Sigmoid colon (tissue), 7 donors: ENCODE measurements at places on chromosomes 7 and 10. TPM values are rescaled to one million over a fixed set of nuclear protein-coding genes. Genes with fewer than 3 reads are reported as not detected.

Gene LIPM
- total RNA-seq: not detected

Gene WDR86
- 15.3 TPM for total RNA-seq

Gene PRPS1L1
- not detected for total RNA-seq

Gene DNAJC2
- 17.5 TPM for total RNA-seq

Gene TSPAN33
- 5.6 TPM for total RNA-seq

Gene KCNMA1
- total RNA-seq: 332 TPM

Gene STEAP2
- 32.1 TPM for total RNA-seq

Gene GBX1
- total RNA-seq: not detected

Gene LAMB1
- total RNA-seq: 172 TPM

Gene SLC18A3
- total RNA-seq: not detected

Gene CLRN3
- not detected for total RNA-seq

DNA sequence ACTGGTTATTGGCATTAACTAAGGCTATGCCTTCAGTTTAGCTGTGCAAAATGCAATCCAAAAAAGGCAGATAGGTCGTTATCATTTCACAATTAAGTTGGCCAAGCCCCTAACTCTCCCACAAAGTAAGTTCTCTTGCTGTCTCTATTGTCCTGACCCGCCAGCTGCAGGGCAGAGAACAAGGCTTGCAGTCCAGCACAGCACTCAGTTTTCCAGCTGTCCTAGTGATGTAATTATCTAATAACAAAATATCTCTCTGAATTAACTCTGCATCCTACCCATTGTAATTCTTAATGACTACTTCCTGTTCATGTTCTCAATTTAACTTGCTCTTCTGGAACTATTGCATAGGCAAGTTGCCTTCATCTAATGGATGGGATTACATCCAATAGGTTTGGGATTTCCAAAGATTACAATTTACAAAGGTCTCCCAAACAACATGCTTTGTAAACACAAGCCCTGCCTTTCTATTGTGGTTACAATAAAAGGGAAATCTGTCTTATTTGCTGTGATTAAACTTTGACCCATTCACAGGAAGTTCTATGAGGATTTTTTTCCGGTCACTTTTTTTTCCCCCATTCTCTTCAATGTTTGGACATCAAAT, 55.2 kb downstream of the CDK6 start:
- H3K27me3 ChIP-seq: no peaks in the 10 kb centered on the region
- DNase-seq: no peak
- no peaks in the 10 kb centered on the region for H3K4me1 ChIP-seq
- H3K27ac ChIP-seq: peak overlapping the region; percentile 1
- H3K36me3 ChIP-seq: no peaks in the 10 kb centered on the region

- DNase-seq: no peak
- peak overlapping the region; percentile 94 for H3K27ac ChIP-seq
- H3K4me3 ChIP-seq: no peak overlapping the region
- no peaks in the 10 kb centered on the region for H3K4me1 ChIP-seq
- H3K27me3 ChIP-seq: no peaks in the 10 kb centered on the region
Observed at GRCh38 chr10:79111427-79111826, 42.7 kb downstream of the ZMIZ1 start.

GRCh38 chr10:35347899-35348608, 11.7 kb downstream of the CCNY start:
- H3K27me3 ChIP-seq: no peaks in the 10 kb centered on the region
- H3K4me1 ChIP-seq: no peaks in the 10 kb centered on the region
- no peak overlapping the region for H3K4me3 ChIP-seq
- no peaks in the 10 kb centered on the region for H3K36me3 ChIP-seq
- no peak overlapping the region for H3K27ac ChIP-seq

DNA sequence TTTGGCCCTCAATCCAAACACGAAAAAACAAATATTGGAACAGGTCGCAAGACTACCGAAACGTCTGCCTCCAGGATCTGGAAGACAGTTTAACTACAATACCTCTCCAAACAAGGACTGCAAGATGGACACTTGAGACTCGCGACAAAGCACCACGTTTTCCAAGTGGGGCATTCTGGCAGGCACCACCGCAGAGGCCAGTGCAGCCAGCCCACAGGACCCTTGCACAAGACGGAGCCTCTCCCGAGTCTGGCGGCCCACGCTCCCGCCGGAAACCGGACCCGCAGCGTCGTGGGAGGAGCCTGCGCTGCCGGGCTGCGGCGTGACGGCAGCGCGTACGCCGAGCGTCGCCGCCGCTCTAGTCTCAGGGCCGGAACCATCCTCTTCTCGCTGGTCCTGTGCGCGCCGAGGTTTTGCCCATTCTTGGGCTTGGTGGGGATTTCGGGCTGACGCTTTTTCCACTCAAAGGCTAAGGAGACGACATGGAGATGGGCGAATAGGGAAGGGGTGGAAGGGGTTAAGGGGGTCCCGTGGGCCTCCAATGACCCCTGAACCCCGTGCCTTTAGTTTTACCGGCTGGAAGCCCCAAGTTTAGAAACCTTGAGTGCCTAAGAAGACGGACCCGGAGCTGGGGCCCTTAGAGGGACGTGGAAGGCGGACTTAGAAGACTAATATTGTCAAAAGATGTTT, at the start of gene ORC5:
ORC5 (minus strand) TSS at position 283 of the 690 bp plus-strand sequence; CDS start at position 174, 109 bp downstream.
- H3K4me1 ChIP-seq: peaks cover 22% of the 10 kb centered on the region
- peak within 1 kb of the TSS; percentile 65 for H3K4me3 ChIP-seq
- no peaks in the 10 kb centered on the region for H3K27me3 ChIP-seq
- H3K36me3 ChIP-seq: peaks cover 4% of the 10 kb centered on the region
- DNase-seq: peak; percentile 83

GRCh38 chr10:58963101-58963534, 213.3 kb upstream of the PHYHIPL start:
- no peaks in the 10 kb centered on the region for H3K36me3 ChIP-seq
- no peak overlapping the region for H3K4me3 ChIP-seq
- no peak for DNase-seq
- H3K27me3 ChIP-seq: no peaks in the 10 kb centered on the region

DNA sequence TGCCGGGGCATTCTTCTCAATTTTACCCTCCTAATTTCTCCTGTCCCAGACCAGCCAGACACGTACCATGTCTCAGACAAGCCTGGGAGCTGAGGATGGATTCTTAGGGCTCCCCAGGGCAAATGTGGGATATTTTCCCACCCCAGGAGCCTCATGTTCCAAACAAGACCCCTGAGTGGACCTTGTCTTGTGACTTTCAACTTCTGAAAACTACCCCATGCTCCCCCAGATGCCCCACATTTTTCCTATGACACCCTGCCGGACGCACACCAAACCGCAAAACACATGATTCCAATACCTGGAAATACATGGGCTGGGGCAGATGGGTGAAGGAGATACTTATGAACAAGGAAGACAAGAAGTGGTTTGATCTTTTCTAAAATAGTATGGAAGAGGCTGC, 874 bp downstream of the GIMAP5 start:
- H3K36me3 ChIP-seq: no peaks in the 10 kb centered on the region
- peak overlapping the region; percentile 57 for H3K27ac ChIP-seq
- H3K4me1 ChIP-seq: peaks cover 6% of the 10 kb centered on the region
- no peaks in the 10 kb centered on the region for H3K27me3 ChIP-seq
- peak overlapping the region; percentile 40 for H3K4me3 ChIP-seq
- DNase-seq: no peak

DNA sequence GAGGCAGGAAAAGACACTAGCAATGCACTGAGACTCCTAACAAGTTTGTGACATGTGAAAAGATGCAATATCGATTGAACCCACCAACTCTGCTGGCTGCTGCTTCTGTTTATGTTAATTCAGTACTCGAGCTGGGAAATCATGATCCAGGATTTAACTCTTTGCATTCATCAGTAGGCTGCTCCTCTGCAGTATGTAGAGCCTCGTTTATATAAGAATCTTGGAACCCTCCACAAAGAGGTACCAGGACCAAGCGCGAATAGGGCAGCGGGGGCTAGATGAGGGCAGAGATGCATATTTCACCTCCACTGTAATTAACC, 7.8 kb downstream of the PRKAG2 start:
- H3K27me3 ChIP-seq: no peaks in the 10 kb centered on the region
- H3K4me1 ChIP-seq: peaks cover 28% of the 10 kb centered on the region
- no peak overlapping the region for H3K4me3 ChIP-seq
- no peak overlapping the region for H3K27ac ChIP-seq
- H3K36me3 ChIP-seq: no peaks in the 10 kb centered on the region

DNA sequence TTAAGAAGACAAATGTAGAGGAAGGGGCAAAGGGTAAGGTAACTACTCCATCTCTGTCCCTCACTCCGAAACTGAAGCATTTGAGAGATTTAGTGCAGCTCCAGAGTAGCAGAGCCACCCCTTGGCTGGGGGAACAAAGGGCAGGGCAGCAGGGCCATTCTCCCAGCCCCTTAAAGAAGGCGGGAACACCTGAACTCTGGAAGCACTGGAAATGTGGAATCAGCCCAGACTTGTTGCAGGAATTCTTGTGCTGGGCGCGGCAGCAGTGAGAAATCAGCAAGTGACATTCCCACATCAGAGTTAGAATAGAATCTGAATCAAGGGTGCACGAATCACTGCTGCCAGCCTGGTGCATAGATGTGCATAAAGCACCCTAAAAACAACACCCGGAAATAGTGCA, 34.4 kb upstream of the GRM8 start:
- H3K4me3 ChIP-seq: no peak overlapping the region
- H3K27me3 ChIP-seq: peaks cover 3% of the 10 kb centered on the region
- no peaks in the 10 kb centered on the region for H3K4me1 ChIP-seq
- DNase-seq: no peak

DNA sequence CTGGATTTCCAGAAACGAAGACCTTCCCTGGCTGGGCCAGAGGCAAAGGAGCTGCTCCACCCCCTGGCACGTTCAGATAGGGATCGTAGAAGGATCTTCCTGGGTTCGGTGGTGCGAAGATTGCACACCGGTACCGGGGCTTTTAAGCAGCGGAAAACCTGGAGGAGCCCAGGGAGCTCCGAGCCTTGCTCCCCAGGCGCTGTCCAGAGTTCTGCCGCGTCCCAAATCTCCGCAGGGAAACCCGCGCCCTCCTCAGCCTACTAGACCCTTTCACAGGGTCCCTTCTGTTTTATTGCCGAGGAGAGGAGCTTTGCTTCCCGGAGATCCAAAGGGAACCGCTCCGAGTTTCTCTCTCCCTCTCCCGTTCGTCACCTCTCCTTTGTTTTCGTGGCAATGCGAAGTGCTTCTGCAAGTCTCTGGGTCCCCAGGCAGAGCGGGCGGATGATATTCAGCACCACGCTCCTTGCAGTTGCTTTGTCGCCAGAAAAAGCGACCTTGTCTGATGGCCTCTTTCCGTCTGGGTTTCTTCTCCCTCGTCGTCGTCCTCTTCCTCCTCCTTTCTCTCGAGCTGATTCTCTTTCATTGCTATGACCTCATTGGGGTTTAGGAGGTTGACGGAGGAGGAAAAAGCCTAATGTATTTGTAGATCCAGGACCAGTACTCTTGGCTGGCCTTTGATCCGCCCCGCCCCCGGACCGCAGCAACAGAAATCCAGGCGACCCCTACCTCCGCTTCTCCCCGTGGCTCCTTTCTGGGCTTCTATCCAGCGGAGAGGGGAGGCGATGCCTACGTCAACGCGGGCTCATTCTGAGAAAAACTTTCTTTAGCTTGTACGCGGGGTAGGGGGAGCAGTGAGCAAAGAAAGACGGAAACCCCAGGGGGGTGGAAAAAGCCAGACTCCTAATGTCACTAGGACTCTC, at the start of gene TMEM196:
TMEM196 (minus strand) TSS at position 777 of the 920 bp plus-strand sequence. CDS start 921 bp downstream, outside the sequence.
- no peak for DNase-seq
- peaks cover 12% of the 10 kb centered on the region for H3K4me1 ChIP-seq
- H3K4me3 ChIP-seq: peak within 1 kb of the TSS; percentile 1
- no peak within 1 kb of the TSS for H3K27ac ChIP-seq

- no peak overlapping the region for H3K27ac ChIP-seq
- H3K4me1 ChIP-seq: no peaks in the 10 kb centered on the region
- peak; percentile 48 for DNase-seq
- H3K4me3 ChIP-seq: no peak overlapping the region
- peaks cover 11% of the 10 kb centered on the region for H3K36me3 ChIP-seq
Observed at GRCh38 chr7:157547611-157548010, 210.8 kb downstream of the DNAJB6 start.

GRCh38 chr10:73076360-73077183, 20.1 kb downstream of the P4HA1 start:
- peak overlapping the region; percentile 82 for H3K27ac ChIP-seq
- H3K27me3 ChIP-seq: no peaks in the 10 kb centered on the region
- no peaks in the 10 kb centered on the region for H3K36me3 ChIP-seq

DNA sequence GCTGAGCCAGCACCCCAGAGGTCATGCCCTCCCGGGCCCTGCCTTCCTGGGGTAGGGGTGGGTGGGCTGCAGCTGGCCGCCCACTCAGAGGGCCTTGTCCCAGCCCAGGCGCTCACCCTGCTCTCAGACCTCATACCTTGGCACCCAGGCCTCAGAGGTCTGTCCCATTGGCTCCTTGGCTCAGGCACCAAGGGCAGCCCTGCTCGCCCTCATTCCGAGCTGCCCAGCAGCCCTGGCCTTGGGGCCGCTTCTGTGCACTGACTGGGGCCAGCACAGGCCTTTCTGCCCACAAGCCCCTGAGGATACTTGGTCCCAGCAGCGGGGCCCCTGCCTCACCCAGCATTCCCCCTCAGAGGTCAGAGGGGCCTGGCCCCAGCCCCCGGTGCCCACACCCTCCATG, 34.3 kb downstream of the YKT6 start:
- no peaks in the 10 kb centered on the region for H3K4me1 ChIP-seq
- H3K27me3 ChIP-seq: no peaks in the 10 kb centered on the region
- H3K36me3 ChIP-seq: no peaks in the 10 kb centered on the region
- no peak overlapping the region for H3K4me3 ChIP-seq
- no peak for DNase-seq

- H3K36me3 ChIP-seq: no peaks in the 10 kb centered on the region
- no peaks in the 10 kb centered on the region for H3K4me1 ChIP-seq
- H3K4me3 ChIP-seq: no peak overlapping the region
- H3K27ac ChIP-seq: peak overlapping the region; percentile 78
- DNase-seq: peak; percentile 80
- H3K27me3 ChIP-seq: no peaks in the 10 kb centered on the region
Observed at GRCh38 chr10:3095373-3096139, 28.2 kb downstream of the PFKP start.

DNA sequence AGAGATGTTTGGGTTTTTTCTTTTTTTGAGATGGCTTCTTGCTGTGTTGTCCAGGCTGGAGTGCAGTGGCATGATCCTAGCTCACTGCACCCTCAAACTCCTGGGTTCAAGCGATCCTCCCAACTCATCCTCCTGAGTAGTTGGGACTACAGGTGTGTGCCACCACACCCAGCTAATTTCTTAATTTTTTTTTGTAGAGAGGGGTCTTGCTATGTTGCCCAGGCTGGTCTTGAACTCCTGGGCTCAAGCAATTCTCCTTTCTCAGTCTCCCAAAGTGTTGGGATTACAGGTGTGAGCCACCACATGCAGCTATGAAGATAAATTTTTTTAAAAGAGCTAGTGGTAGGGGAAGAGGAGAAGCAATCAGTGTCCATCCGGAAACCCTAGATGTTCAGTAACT, 56.8 kb downstream of the CLIP2 start:
- H3K4me3 ChIP-seq: no peak overlapping the region
- no peak overlapping the region for H3K27ac ChIP-seq
- DNase-seq: no peak
- no peaks in the 10 kb centered on the region for H3K27me3 ChIP-seq
- no peaks in the 10 kb centered on the region for H3K36me3 ChIP-seq

- no peak overlapping the region for H3K27ac ChIP-seq
Observed at GRCh38 chr7:133696056-133696455, 431.1 kb upstream of the LRGUK start.

GRCh38 chr7:40842641-40843040, 707.8 kb downstream of the SUGCT start:
- no peak for DNase-seq
- no peaks in the 10 kb centered on the region for H3K4me1 ChIP-seq
- H3K4me3 ChIP-seq: no peak overlapping the region
- H3K27me3 ChIP-seq: no peaks in the 10 kb centered on the region

GRCh38 chr7:157016024-157016351, 5.5 kb upstream of the MNX1 start:
- no peak for DNase-seq
- peaks cover 100% of the 10 kb centered on the region for H3K27me3 ChIP-seq
- H3K4me3 ChIP-seq: no peak overlapping the region
- H3K27ac ChIP-seq: no peak overlapping the region
- no peaks in the 10 kb centered on the region for H3K36me3 ChIP-seq
